Activated CD4-positive, alpha-beta T cell treated with anti-CD3 and anti-CD28 coated beads for 48 hours (primary cell): ENCODE measurements at places on chromosomes 7 and 10.
A peak's percentile ranks its signal among the peaks of the same experiment; 100 is the strongest.

- DNase-seq: no peak
These were observed 1227.7 kb upstream of the CELF2 start for GRCh38 chr10:9789996-9790395.

DNA sequence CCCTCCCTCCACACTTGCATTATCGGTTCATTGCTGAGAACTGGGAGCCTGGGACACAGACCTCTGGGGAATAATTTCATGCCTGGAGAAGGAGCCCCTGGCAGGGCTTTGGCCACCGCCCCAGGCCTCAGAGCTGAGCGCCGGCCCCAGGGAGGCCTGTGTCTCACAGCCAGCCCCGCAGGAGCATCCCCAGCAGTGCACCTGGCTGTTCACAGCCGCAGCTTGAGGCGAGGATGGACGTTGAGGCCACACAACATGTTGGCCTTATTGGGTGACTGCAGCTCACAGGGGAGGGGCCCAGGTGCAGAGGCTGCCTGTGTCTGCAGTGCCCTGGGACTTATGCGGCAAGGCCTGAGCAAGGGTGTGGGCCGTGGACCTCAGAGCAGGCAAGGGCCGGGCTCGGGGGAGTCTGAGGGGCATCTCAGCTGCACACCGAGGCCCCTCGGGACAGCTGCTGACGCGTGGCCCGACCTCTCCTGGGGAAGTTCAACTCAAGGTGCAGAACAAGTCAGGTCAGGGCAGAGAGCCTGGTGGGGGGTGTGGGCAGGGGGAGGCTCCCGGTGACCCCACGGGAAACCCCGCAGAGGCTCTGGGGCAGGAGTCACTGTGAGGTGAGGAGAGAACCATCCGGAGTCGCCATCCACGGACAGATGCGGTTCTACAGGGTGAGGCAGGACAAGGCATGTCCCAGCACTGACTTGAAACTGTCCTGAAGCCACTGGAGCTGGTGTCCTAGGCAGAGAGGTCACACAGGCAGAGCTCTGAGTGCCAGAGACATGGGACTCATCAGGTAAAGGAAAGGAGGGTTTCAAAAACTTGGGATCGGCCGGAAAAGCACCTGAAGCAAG is 13.1 kb upstream of the UBE3C start:
- DNase-seq: no peak

DNA sequence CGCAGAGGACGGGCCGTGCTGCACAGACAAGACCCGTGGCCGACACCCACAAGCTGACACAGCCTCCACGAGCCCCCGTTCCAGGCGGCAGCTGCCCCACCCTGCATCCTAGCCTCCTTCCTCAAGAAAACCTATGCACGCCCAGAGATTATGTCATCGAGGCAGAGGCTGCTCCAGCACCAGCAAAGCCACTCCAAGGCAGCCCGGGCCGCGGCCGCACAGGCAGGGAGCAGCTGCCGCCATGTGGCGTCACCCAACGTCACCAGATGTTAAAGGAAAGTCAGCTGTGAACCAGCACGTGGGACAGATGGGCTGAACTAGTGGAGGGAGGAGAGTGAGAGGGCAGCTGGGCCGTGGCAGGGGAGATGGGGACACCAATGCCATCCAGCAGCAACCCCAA is 59.8 kb downstream of the STK32C start:
- DNase-seq: no peak

GRCh38 chr7:158051776-158052175 is 535.8 kb downstream of the PTPRN2 start:
- no peak for DNase-seq

- DNase-seq: no peak
These were observed 380.9 kb upstream of the ADARB2 start for GRCh38 chr10:2118201-2118600.

DNA sequence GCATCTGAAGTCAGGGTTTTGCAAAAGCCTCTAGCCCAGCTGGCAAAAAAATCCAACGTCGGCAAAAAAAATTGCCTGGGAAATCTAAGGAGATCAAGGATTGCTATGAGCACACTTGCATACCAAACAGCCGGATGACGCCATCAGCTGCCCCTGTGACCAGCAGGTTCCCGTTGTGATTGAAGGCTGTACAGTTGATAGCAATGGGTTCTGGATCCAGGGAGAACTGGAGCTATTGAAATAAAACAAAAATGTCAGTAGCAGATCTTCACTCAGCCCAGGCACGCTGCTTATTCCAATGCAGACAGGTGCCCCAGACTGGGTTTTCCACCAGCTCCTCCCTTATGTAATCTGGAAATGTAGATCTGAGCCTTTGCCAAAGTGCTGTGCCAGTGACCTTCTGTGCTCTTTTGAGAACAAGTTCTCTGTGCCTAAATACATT is 18.7 kb upstream of the CYREN start:
- DNase-seq: no peak

- peak; percentile 74 for DNase-seq
These were observed 30.7 kb upstream of the ANTXRL start for GRCh38 chr10:46255801-46256747.

DNA sequence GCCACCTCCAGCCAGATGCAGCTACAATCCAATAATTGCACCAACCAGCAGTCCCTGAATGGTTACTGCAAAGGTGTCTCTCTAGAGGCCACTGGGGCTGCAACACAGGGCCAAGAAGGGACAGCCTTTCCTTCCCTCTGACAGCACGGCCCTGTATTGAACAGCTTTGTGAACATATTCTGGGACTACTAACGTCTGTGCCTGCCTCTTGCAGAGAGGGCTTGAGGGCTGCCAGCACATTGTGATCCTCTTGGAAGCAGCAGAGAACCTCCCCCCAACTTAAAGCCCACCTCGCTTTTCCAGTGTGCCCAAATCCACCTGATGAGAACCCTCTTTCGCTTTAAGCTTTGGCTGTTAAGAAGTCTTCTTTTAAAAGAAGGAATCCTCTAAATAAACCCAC is 415.9 kb downstream of the RPS24 start:
- DNase-seq: no peak

GRCh38 chr10:33521062-33521461 is 186.6 kb upstream of the NRP1 start:
- no peak for DNase-seq

DNA sequence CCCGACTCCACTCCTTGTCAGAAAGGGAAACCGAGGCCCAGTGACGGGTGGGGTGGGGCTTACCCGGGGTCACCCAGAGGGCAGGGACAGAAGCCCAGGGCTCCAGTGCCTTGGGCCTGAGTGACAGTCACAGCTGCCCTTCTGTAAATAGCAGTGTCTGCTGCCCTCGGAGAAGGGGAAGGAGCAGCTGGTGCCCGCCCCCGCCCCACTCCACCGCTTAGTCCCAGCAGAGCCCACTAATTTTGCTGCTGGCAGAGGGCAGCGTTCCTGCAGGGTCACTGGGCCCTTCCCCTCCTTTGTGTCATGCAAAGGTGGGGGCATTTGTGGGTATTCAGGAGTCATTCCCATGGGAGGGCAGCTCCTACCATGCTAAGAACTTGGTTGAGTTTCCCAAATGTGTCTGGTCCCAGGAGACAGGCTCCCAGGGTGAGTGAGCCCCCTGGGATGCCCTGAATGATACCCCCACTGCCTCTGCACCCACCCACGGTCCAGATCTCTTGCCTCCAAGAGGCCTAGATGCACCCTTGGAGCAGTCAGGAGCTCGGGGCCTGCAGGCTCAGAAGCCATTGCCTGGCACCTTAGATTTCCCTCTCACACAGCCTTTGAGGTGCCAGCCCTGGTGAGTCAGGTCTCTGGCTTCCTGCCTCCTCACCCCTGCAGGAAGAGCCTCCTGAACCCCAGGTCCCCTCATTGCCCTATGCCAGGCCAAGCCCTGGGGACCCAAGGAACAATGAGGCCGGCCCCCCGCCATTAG is 17.2 kb downstream of the SH2B2 start:
- DNase-seq: no peak

- no peak for DNase-seq
These were observed 23.2 kb downstream of the STMP1 start for GRCh38 chr7:135685306-135686084.

- no peak for DNase-seq
These were observed 10.4 kb downstream of the LAT2 start for GRCh38 chr7:74220229-74220628.

DNA sequence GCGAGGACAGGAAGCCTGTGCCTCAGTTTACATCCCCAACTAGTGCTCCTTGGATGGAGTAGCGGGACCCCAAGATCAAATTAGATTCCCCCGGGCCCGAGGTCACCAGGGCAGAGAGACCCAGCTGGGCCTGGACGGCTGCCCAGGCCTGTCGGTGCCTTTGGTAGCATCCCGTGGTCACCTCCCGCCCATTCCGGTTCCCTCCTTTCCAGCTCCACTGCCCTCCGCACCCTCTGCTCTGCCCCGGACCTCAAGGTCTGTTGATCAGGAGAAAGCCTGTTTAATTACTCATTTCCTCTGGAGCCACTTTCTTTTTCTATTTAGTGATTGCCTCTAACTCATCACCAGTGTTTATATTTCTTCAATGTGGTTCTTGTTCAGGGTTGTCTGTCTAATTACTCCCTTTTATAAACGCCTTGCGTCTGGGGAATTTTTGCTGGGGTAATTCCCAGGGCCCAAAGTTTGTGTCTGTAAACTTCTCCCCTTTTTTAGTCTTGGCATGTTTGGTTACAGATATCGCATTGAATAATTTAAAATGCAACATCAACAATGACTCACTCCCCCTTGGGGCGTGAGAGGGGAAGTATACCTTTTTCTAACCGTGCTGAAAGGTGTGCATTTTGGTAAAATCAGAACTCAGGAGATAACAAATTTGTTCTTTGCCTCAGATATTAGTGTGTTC is 1.9 kb downstream of the FOXK1 start:
- peak; percentile 45 for DNase-seq

GRCh38 chr10:78339251-78339650 is 305.6 kb downstream of the RPS24 start:
- DNase-seq: no peak

GRCh38 chr10:61791216-61791615 is 110.3 kb upstream of the ARID5B start:
- DNase-seq: no peak

- no peak for DNase-seq
These were observed 71.3 kb downstream of the PFKFB3 start for GRCh38 chr10:6274040-6274439.

GRCh38 chr7:148720472-148720871 is 21.8 kb downstream of the CUL1 start:
- DNase-seq: no peak
